ENCODE measurements at places on chromosomes 4 and X. TPM values are rescaled to one million over a fixed set of nuclear protein-coding genes. Genes with fewer than 3 reads are reported as not detected.

- no peak for DNase-seq
Measured at GRCh38 chr4:53536328-53536727, 55.0 kb downstream of the LNX1 start.

DNA sequence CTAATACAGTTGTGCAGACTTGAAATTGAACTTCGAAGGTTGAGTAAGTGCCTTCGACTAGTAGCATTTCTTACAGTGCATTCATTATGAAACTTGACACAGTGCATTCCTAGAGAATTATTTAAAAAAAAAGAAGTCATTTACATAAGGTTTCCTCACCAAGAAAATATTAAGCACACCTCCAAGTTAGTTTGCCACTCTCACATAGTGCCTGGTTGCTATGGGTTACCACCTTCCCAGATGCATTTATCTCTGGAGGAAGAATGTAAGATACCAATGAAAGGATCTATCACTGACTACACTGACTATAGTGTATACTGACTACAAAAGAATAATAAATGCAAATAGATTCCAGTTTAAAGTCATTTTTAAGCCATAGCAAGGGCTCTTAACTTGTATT lies 311.9 kb upstream of the RASGEF1B start:
- no peak for DNase-seq

DNA sequence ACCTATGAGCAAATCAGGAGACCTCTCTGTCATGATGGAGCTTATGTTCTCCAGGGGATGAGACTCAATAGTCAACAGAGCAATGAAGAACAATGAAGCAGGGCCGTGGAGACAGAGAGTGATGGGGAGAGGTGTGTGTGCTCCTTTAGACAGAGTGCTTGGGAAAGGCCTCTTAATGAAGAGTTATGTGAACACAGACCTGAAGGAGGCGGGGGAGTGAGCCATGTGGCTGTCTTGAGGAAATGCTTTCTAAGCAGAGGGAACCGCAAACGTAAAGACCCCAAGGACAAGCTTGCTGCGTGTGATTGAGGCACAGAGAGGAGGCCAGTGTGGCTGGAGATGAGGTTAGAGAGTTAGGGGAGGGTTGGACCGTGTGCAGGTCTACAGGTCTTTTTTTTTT lies 53.1 kb downstream of the CHRNA9 start:
- no peak for DNase-seq

DNA sequence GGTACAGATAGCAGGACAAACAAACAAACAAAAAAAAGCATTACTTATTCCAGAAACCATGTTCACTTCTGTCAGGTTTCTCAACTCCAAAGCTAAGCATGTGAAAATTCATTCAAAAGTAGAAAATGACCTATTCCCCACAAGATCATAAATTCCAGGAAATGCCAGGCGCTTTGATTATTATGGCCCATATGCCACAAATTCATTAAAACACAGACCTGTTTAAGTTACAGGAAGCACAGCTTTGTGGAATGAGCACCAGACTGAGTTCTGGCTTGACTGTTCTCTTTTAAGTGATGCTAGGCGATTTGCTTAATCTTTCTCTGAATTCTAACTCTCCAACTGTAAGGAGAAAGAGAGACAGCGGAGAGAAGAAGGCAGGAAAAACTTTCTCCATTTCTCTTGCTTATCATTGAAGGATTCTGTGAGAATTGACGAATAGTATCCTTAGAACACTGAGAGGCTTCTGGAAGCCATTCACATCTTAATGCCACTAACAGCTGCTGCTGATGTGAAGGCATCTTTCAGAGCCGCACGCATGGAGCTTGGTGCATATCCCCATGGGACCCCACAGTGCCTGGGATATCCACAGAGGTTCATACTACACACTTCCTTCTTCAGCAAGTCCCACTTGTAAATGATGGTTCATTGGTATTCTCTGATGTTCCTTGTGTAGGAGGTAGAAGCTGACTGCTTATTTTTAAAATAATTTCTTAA lies 138.0 kb downstream of the ZNF674 start:
- no peak for DNase-seq

GRCh38 chr4:38730493-38730829 lies 52.3 kb downstream of the TLR10 start:
- no peak for DNase-seq

DNA sequence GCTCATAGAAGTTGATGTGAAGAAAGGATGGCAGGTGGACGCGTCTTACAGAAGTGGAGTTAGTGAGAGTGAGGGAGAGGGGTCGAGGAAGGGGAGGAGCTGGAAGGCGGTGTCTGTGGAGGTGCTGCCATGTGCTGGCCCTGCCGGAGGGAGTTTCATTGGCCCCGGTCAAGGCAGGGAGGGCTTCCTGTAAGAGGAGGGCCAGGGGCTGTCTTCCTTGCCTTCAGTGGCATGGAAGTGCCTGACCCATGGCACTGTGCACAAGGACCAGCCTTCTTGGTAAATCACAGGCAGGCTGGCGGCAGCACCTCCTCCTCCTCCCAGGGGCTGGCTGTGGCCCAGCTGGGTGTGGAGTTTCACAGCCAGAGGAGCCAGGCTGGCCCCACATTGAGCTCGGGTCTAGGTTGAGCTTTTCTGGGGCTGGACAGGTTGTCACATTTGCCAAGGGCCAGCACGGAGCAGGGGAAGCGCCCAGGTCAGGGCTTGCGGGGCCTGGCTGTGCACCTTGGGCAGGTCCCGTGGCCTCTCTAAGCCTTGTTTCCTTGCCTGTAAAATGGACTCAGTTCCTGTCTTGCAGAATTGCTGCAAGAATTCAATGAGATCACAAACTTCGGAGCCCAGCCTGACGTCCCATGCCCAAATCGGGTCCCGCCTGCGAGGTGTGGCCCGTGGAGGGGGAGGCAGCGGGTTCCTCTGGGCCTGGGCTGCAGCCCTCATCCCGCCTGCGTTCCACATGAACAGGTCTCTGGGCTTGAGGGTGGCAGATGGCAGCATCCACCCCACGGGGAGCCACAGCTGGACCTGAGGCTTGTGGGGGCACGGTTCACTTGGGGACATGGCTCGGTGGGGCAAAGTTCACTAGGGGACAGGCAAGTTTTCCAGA lies 7.0 kb downstream of the HTRA3 start:
- DNase-seq: no peak

DNA sequence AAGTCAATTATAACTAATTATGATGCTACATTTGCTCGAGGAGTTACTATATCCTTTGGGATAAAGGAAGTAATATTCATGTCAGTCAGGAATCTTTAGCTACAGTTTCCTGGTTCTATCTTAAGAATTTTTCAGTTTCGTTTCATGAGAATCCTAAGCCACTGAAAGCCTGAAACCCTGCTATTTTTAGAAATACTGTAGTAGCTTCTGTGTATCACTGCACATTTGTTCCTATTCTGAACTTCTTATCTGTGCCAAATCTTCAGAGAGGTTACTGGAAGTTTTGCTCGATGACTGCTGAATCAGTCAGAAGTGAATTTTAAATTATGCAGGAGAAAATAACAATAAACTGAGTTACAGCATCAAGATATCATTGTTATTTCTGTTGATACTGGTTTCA lies 249.2 kb downstream of the TENM3 start:
- DNase-seq: no peak

DNA sequence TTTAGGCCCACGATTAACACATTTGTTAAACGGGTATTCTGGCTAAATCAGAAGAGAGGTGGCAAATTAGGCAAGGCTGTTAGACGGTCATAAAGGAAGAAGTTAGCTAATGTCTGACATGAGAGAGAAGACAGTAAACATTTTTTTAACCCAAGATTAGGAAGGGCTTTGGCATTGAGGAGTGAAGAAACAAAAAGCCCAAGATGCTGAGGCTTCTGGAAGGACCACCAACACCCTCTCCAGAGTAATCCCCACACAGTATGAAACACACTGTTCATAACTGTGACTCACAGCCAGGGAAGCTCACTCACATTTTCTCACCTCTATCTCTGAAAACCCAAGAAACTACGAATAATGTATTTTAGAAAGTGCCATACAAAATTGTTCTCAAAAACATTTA lies 127.6 kb downstream of the AMELX start:
- no peak for DNase-seq

The NFXL1 gene
- total RNA-seq: 4.3 TPM

DNA sequence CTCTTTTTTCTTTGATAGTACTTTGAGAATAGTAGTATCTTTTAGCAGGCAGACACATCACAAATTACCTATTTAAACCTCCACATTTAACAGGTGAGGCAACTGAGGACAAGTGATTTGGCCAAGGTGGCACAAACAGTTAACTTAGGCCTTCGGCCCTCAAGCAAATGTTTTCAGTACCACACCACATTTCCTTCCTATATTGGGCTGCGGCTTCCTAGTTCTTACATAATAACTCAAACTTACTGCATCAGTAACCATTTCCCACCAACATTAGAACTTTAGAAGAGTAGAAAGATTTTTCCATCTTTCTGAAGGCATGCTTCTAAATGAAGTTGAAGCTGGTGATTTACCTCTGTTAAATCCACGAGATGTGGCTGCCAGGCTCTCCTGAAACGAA lies 63.2 kb upstream of the SLC4A4 start:
- DNase-seq: no peak

The MAOB gene
- 7.1 TPM for total RNA-seq

GRCh38 chr4:147833254-147833653 lies 101.4 kb downstream of the ARHGAP10 start:
- peak; percentile 57 for DNase-seq

- DNase-seq: no peak
Measured at GRCh38 chr4:17762726-17763125, 18.7 kb downstream of the FAM184B start.

DNA sequence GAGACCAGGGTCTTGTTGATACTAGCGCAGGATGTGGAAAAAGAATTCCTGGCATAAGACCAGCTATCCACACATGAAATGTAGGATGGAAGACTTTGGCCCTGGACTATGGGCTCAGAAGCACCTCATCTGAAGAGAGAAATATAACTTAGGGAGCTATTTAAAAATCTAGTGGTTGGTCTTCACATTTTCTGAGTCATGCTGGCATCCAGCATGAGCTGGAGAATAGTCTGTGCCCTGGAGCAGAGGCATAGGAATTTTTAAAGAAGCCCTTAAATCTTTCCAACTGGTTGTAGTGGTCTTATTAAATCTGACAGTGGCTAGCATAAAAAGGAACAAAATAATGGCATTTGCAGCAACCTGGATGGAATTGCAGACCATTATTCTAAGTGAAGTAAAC lies 86.3 kb downstream of the SMARCA5 start:
- DNase-seq: no peak

GRCh38 chr4:106762666-106763443 lies 273.3 kb downstream of the DKK2 start:
- no peak for DNase-seq

- DNase-seq: no peak
Measured at GRCh38 chr4:86306816-86307215, 53.0 kb downstream of the MAPK10 start.

The NHSL2 gene
- total RNA-seq: 0.07 TPM

DNA sequence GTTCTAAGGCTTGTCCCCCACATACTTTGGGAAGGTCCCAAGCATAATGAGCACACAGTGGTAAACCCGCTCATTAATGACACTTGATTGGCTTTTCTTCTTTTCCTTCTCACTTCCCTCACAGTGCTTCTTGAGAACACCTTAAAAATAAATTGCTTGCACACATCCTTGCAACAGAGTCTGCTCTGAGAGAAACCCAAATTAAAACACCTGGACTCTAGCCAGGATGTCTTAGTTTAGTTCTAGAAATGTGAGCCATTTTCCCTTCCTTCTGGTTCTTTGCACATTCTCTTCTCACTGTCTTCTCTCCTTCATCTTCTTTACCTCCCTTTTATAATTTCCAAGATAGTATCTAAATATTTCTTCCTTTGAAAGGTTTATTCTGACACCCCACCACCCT lies 35.3 kb upstream of the COX7B2 start:
- DNase-seq: no peak

- no peak for DNase-seq
Measured at GRCh38 chr4:148089624-148090023, 352.6 kb downstream of the NR3C2 start.

The PCDH10 gene
- total RNA-seq: 2.5 TPM

DNA sequence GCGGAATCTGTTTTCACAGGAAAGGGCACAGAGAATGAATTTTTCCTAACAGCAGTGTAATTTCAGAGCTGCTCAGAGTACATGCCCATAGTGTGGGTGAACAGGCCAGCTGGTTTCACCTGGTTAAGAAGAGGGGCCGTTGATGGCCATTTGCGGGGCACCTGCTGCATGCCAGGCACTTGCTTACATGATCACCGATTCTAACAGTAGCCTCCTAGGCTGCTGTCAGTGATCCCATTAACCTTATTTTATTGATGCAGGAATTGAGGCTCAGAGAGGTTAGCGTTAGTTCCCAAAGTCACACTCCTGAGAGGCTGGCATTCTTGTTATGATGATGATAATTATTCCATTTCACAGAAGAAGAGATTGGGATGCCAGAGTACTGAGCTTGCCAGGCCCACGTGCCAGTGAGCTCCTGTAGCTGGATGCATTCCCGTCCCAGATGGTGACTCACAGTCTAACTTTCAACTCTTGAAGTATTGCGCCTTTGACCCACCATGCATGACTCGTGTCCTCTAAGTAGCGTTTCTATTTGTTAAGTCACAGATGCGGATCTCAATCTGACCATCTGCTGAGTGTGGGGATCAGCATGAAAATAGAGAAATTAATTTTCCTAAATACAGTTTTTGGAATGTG lies 76.5 kb downstream of the PSAPL1 start:
- DNase-seq: peak; percentile 73

GRCh38 chr4:48262926-48263325 lies 6.7 kb downstream of the TEC start:
- peak; percentile 51 for DNase-seq

The SCD5 gene
- total RNA-seq: 4.4 TPM

The GPR50 gene
- not detected for total RNA-seq

DNA sequence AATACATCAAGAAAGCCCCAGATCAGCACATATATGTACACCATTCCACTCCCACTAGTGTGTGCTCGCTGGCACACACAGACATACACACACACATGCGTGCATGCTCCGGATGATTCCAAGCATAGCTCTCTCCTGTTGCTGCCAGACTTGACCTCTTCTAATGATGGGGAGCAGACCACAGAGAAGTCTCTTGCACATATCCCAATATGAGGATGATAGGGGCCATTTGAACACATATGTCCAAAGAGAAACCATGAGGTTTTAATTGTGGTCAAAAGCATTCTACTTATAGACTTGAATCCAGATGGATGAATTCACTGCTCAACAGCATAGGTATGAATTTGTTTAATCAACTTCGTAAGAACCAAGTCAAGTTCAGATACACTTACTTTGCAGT lies 214.9 kb downstream of the AFF2 start:
- DNase-seq: no peak

The MAGEA11 gene
- total RNA-seq: not detected

GRCh38 chrX:16075087-16075486 lies 48.3 kb upstream of the GRPR start:
- DNase-seq: peak; percentile 3

- DNase-seq: no peak
Measured at GRCh38 chr4:38105475-38106220, 145.4 kb downstream of the PTTG2 start.

DNA sequence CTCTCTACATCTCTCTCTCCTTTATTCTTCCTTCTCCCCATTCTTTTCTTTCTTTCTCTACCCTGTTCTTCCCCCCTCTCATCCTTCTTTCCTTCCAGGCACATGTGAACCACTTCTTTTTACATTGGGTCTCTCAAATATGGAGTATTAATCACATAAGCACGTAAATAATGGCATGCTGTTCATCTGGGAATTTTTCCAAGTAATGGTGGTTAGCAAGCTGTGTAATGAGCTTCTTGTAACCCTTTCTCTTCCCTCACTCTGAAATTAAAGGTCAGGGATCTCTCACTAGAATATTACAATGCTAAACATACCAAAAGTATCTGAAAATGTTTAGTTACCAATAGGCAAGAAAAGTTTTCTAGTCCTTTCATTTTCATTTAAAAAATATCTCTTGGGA lies 239.9 kb upstream of the TEX13A start:
- no peak for DNase-seq

All from Caki2 (cell line).